Activated T-cell treated with anti-CD3 and anti-CD28 coated beads for 24 hours (primary cell): ENCODE measurements at places on chromosomes 5 and 9.
A peak's percentile ranks its signal among the peaks of the same experiment; 100 is the strongest.

- no peak for DNase-seq
Measured at GRCh38 chr9:90508940-90509339, 133.7 kb downstream of the DIRAS2 start.

DNA sequence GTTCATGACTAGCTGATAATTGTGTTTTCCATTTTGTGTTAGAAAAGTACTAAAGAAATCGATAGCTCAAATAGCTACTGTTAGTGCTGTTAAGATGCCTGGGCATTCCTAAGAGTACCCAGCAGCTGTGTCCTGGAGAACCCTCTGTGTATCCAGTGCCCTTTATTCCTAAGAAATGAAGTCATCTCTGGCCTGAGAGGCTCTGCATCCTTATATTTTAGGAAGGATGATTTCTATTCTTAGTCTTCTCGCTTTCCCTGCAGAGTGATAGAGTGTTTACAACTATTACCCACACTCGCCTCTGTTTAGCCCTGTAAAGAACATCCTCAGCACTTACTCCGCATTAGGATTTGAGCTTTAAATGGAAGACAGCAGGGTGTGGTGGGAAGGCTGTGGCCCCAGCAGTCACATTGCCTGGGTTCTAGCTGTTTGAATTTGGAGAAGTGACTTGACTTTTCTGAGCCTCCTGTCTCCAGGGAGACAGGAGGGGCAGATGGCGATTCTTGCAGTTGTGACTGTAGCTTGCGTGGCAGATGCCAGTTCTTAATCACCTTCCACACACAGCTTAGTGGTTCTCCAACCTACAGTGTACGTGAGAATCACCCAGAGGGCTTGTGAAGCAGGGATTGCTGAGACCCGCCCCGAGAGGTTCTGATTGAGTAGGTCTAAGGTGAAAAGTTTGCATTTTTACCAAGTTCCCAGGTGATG lies 177.2 kb upstream of the PITX1 start:
- DNase-seq, result no peak

DNA sequence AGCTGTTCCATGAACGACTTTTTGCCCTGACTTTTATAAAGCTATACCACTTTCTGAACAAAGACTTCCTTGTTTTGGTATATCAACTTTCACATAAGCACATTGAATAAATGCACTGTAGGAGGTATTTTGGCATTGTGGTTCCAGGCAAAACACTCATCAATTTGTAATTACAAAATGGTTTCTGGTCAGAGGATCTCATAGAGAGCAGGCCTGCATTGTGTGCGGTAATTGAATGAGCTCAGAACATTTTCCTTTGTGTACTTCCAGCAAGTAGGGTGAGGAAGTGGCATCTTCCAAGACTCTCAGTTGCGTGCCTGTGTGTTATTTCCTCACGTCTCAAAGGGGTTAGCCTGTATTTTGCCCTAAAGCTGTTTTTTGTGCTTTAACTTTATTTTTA lies 89.2 kb downstream of the PDE6A start:
- DNase-seq, result no peak

GRCh38 chr9:136505406-136506403 lies 22.9 kb upstream of the SEC16A start:
- no peak for DNase-seq

DNA sequence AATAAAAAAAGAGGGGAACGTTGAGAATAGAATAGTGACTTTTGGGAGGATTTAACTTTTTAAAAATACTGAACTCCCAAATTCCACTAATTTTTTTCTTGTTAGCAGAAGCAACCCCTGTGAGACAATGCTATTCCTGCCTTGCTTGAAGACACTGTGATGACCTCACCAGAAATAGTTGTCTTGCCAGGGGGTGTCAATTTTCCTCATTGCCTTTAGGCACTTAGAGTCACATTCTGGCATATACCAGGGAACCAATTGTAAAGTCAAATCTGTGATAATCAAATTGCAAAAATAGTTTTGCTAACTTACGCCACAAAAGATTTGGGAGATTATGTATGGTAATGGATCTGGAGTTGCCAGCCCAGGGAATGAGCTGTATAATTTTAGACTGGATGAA lies 42.8 kb upstream of the RPS23 start:
- no peak for DNase-seq

DNA sequence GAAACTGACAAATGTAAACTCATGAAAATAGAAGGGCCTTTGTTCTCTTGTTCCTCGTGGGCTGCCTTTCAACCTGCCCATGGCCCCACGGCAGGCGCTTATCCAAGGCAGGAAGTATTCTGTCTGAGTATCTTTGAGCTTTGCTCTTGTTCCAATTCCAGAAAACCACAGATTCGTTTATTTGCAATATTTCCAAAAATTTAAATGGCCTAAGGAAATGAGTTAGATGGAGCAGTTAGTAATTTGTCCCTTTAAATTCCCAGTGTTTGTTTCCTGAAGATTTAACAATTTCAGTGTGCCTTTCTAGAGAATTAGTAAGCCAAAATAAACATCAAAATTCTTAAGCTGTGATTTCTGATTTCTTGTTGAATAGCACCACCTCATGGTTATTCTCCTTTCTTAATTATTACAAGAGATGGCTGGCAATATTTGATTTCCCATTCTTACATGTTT lies 299.4 kb upstream of the RASA1 start:
- no peak for DNase-seq

DNA sequence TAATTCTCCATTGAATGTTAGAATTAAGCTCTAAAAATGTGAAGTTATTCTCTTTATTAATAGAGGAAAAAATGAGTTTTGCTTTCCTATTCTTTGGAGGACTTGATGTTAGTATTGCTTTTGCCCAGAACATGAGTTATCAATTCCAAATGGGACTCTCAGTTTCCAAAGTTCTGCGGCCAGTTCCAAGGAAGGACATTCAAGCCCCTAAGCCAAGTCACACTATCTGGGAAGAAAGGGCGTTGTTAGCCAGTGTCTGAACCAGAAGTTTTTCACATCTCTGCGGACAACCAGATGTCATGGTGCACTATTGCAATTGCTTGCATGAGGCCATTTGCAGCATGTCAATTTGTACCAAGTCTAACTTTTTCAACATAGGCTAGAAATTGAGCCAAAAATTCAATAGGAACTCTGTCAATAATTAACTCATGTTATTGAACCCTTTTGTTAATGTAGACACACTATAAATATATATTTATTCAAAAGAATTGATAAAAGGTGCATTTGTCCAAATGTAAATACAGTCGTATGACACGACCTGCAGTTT lies 183.3 kb upstream of the PIK3R1 start:
- DNase-seq, result no peak

DNA sequence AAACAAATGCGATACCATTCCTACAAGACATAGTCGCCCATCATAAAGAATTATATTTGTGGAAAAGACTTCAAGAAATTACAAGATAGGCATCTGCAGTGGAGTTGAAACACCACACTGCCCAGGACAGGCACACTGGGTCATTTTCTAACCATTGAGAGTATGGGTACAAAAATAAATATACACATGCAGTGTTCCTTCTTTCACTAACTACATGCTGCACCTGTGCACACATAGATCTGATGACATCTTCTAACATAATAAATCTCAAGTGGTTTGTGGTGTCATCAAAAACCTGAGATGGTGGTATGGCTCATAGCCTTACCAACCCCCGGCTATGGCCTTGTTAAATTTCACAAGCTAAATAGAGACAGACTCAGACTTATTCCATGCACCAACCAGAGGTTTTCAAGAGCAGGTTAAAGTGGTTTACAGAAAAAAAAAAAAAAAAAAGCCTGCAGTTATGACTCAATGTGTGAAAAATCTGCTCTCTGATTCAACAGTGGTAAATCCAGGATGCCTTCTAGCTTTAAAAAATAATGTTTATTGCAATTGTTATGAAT lies 12.4 kb upstream of the NFIB start:
- DNase-seq, result no peak

- DNase-seq, result peak; percentile 36
Measured at GRCh38 chr9:78035383-78035993, 3.9 kb upstream of the GNAQ start.

- DNase-seq, result no peak
Measured at GRCh38 chr5:111755942-111756381, 1.0 kb downstream of the NREP start.

DNA sequence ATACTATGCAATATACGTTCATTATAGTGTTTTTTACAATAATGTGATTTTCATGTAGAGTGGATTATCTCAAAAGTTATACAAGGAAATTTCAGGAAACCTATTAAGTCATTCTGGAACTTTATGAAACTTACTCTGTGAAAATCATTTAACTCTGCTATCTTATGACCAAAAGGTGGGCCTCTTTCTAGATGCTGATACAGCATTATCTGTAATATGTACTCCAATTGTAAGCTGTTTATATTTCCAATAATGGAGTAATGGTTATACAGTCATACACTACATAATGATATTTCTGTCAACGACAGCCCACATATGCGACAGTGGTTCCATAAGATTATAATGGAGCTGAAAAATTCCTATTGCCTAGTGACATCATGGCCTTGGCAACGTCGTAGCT lies 18.8 kb upstream of the PCSK5 start:
- DNase-seq, result no peak

DNA sequence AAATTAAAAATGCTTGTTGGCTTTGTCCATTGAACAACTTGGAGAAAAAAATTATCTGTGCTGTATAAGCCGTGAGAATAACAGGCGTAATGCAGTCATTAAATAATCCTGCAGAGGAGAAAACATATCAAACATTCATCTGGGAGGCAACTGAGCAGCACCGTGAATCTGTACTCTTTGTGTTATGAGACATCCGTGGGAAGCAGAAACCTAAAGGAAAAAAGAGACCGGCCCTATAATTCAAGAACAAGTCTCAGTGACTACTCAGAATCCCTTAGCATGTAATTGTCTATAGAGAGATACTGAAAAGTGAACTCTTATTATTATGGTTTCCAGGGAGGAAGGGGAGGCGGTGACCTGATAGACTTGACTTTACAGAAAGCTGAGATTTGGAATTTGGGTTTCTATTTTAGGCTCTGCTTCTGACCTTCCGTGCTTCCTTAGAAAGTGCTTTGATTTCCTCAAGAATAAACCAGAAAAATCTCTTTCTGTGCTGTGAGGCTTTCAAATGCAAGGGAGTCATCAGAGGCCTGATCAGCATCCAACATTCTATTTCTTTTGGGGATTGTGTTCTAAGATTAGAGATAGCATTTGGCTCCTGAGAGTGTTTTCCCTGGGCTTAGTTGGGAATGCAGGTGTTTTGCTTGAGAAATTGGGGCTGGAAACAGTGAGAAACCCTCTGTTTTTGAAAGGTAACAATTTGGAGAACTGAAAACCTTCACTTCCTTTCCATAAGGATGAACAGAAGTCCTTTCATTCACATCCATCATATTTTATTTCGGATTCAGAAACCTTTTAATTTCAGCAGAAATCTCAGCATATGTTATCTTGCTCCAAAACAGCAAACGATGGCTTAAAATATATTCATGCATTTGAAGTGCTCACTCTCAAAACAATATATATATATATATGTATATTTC lies 296.7 kb downstream of the CSNK1G3 start:
- DNase-seq, result no peak

DNA sequence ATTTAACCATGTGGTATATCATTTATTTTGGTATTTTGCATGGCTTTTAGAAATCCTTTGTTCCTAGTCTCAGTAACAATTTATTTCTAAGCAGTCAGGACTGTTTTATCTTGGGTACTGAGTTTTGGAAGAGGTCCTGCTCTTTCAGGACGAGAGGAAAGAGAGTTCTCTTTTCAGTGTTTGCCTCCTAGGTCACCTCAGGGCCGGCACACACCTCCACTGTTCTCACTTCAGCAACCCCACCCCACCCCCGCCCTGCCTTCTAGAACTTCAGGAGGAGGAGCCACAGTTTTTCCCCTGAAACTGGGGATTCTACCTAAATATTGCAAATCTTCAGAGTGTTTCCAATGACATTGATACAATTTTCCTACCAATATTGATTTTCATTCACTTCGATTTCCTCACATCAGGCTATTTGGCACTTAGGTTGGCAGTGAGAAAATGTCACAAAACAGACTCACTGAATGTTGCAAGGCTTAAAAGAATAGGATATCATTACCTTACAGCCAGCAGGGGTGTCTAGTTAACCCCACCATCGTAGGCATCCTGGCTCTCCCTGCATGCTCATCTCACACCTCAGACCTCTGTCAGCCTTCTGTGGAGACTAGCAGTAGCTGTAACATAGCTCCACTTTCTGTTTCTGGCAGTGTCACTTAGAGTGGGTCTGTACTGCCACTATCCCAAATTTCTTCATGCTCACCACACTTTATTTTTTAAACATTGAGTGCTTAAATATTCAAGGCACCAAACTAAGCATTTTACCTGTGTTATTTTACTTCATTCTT lies 5.4 kb downstream of the IGIP start:
- no peak for DNase-seq

GRCh38 chr5:157596487-157596886 lies 20.9 kb upstream of the ADAM19 start:
- peak; percentile 51 for DNase-seq

DNA sequence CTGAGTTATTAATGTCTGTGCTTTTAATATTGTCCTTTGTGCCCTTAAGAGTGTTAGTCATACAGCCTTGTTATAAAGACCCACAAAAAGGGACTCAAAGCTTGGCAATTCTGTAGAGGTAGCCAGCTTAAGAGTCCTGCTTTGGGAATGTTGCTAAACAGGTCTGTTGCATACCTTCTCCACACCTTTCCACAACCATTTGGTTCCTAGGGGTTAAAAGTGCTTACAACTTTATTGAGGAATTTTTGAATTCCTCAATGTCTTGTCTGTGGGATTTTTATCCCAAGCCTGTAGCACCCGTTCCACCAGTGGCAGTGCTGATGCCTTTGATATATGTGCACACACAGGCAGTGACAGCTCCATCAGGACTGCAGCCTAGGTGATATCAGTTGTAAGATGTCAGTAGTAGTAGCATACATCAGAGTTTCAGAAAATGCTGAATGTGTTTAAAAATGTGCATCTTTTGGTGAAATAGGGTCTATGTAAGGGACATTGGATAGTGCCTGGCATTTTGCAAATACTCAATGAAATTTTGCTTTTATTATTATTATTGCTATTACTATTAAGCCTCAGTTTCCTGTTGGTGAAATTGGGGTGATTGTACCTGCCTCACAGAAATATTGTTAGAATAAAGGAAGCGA lies 68.5 kb downstream of the WWC1 start:
- DNase-seq, result no peak

DNA sequence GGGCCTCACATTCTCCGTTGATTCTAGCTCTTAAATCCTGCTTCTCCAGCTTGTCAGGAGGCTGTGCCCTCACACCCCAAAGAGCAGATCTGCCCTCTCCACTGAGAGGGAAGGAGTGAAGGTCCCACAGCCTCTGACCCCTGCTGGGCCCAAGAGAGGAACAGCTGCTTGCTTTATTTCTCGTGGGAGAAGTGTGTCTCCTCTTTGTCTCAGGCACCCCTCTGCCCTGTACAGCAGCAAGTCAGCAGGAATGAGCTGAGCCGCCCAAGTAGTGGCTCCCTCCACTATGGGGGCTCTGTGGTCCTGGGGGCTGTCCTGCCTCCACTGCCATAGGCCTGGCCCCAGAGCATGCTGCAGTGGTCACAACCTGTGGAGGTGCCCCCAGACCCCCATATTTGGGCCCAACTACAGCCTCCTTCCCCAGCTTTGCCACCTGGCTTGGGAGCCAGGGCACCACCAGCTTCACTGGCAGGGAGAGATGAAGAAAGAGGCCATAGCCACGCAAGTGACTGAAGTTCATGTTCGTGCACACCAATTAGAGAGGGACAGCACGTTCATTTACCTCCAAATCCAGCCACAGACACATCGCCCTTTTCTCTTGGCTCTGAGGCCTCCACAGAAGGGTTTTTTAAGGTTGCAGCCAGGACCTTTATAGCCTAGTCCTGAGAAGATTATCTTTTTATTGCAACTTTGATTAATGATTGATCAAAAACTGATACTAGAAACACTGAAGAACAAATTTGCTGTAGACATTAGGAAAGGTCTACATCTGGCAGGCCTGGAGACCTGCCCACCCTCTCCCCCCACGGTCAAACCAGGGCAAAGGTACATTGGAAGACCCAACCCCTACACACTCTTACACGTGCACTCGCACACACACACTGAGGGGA lies 27.5 kb downstream of the IRF1 start:
- DNase-seq, result no peak
